ENCODE measurements at places on chromosomes 2 and 18. TPM values are rescaled to one million over a fixed set of nuclear protein-coding genes. Genes with fewer than 3 reads are reported as not detected.
A peak's percentile ranks its signal among the peaks of the same experiment; 100 is the strongest.

Gene NLRC4
- total RNA-seq = 0.27 TPM

Gene G6PC2
- total RNA-seq = not detected

Gene TMEM37
- total RNA-seq = 0.17 TPM

Gene ATOH8
- 1.2 TPM for total RNA-seq

Gene MRO
- not detected for total RNA-seq

Gene STAT1
- total RNA-seq = 36.9 TPM

GRCh38 chr18:7307030-7307429 is 76.1 kb downstream of the LRRC30 start:
- DNase-seq = no peak

DNA sequence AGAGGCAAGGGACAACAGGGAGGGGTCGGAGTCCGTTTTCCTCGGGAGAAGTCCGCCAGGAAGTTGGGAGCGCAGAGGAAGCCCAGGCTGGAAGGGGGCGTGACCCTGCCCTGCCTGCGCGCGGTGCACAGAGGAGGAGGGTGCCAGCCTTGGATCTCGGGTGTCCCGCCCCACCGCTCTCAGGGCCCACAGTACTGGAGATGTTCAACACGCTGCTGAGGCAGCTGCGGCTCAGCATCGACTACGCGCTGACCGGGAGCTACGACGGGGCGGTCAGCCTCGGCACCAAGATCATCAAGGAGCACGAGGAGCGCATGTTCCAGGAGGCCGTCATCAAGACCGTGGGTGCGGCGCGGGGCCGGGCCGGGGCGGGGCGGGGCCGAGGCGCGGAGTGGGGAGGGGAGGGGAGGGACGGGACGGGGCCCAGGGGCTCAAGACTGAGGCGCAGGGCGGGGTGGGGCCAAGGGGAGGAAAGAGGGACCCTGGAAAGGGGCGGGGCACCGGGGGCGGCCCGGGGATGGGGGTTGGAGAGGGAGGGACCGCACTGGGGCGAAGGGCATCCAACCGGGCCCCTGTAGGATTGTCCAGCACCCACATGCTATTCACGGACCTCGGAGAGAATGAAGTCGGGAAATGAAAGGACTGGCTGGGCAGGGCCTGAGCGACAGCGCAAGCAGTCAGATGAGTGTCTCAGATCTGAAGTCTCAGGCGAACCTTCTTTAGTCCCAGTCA is 36.6 kb downstream of the POMC start:
- no peak for DNase-seq

- DNase-seq = peak; percentile 21
Measured at GRCh38 chr2:33038230-33038629, 91.5 kb downstream of the LTBP1 start.

DNA sequence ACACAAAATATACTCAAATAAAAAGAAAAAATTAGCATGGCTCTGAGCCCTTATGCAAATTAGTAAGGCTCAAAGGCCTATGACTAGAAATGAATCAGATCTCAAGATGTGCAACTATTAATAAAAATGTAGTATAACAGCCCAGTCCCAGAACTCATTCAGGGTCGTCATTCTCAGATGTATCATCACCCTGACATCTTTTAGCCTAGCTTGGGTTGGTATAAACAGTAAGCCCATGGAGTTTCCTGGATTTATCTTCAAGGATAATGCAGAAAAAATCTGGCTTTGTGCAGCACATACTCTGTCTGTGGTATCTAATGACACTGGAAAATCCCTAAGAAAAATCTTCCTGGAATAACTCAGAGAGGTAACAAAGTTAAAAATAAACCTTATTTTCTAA is 239.3 kb downstream of the ZNF385B start:
- no peak for DNase-seq

DNA sequence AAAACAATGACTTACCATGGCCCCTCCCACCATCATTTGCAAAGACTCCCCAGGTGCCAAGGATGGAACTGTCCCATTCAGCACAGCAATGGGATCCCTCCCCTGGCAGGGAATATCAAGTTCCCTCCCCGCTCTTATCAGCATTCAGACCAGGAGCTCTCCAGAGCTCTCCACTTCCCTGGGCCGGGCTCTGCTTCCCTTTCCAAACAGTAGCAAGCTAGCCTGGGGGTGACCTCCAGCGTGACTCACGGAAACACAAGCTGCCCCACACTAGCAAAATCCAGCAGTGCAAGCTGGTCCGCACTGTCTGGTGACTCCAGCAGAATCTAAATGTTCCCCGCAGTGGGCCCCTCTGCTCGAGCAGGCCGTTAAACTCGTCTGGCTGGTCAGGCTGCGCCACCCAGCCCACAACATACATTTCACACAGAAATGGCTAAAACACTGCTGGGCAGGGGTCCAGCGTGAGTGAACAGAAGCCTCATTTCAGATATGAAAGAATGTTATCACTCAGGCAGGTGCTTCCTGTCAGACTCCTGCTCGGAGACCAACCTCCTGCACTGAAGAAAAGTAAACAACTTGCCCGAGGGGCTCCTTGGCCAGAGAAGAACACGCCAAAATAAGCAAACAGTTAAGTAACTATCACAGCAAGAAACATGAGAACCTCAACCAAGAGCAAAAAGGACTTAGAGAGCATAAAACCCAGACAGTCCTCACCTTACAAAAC is 33.9 kb downstream of the STAT1 start:
- DNase-seq = no peak

- DNase-seq = no peak
Measured at GRCh38 chr2:96119389-96119751, 3.0 kb upstream of the ADRA2B start.

- no peak for DNase-seq
Measured at GRCh38 chr2:38959466-38959865, 69.8 kb downstream of the ARHGEF33 start.

GRCh38 chr2:240505910-240506309 is 51.9 kb downstream of the ANKMY1 start:
- DNase-seq = no peak

DNA sequence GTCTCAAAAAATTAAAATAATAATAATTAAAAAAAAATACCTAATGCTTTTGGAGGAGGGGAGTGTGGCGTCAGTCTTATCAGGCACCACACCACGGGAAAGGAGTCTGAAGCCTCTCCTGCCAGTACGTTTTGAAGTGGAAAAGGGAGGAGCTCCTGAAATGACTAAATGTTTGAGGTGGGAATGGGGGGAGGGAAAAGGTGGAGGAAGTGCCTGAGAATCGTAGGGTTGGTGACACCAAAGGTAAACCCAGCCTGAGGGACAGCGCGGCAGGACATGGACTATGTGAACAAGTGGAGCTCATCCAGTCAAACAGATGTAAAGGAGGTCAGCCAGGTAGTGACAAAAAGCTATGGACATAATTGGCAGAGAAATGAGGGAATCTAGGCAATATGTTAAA is 42.2 kb upstream of the EPHA4 start:
- no peak for DNase-seq

DNA sequence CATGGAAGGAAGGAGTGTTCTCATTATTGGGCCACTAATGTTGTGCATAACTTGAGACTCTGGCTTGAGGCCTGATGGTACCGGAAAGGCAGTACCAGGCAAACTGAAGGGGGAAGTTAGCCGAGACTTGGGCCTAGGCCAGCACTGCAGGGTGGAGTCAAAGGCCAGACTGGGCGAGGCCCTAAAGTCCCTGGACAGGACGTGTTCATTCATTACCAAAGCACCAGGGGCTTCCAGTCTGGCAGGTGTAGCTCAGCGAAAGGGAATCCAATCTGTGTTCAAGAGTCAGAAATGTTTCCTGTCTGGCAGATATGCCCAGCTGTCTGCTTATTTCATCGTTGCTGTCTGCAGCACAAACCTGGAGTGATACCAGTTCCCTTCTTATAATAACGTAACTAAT is 4.7 kb upstream of the ITSN2 start:
- peak; percentile 55 for DNase-seq

GRCh38 chr2:137929519-137929916 is 34.8 kb upstream of the HNMT start:
- no peak for DNase-seq

- peak; percentile 54 for DNase-seq
Measured at GRCh38 chr2:216690853-216691741, 4.3 kb downstream of the IGFBP5 start.

DNA sequence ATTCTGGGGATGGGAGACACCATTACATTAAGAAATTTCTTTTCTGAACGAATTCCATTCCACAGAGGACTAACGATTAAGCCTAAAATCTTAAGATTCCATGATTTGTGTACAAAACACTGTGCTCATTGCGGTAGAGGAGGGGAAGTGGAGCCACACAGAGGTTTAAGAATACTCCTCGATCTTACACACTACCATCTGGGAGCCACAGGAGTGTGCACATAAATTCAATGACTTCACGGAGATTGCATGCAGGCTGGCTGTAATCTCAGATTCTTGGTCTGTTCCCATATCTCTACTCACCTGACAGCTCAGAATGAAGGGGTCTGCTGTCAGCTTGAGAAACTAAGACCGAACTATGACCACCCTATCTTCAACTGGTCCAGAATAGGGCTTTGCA is 762 bp downstream of the VPS4B start:
- no peak for DNase-seq

DNA sequence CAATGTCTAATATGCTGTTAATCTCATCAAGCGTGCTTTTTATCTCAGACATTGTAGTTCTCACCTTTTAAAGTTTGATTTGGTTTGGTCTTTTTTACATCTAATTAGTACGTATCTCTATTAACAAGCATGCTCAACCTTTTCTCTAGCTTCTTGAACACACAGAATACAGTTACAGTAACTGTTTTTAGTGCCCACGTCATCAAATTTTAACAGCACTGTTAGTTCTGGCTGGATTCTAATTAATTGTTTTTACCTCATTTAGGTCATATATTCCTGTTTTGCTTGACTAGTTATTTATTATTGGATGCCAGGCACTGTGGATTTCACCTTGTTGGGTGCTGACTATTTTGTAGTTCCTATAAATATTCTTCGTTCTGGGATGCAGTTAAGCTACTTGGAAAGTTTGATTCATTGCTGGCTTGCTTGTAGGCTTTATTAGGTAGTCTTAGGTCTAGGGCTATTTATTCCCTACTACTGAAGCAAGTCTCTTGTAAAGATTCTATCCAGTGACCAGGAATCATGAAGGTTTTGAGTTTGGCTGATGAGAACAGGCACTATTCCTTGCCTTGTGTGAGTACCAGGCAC is 263.0 kb downstream of the ETAA1 start:
- DNase-seq = no peak

DNA sequence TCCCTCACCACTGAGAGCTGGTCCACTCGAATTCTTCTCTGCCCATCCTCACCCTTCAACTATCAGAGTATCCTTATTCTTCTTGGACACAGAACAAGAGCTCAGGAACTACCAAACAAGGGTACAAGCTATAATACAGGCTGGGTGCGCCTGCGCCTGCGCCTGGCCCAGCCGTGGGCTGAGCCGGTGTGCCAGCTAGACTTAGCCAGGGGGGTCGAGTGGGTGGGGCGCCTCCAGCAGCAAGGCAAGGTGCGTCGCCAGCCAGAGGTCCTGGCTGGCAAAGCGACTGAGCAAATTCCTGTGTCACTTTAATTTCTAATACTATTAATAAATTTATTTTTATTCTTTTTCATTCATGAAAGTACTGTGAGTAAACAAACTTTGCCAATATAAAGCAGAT is 1072.6 kb upstream of the PIK3C3 start:
- DNase-seq = no peak

DNA sequence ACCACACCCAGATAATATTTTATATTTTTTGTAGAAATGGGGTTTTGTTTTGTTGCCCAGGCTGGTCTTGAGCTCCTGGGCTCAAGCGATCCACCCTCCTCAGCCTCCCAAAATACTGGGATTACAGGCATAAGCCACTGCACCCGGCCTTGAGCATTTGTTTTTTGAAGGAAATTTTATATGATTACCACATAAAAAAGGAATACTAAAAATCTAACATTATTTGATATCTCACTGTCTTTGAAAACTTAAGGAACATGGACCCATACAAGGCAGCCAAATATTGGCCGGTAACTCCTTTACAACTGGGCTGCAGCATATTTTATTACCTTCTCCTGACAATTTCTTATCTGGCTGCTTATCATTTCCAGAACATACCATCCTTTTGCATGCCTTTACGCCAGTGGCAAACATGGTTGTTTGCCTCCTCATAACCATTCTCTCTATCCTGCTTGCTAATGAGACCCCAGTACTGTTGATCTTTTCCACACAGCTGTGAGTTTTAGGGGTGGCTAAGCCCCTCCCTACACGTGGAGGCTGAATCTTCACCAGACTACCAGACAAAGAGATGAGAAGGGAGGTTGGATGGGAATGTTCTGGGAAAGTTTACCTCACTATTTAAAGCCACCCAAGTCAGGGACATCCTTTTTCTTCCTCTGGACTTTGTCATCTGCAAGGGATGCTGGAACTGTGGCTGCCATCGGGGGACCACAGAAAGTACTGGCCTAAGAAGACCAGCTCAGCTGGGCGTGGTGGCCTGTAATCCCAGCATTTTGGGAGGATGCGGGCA is 157.5 kb downstream of the TGIF1 start:
- DNase-seq = no peak

- no peak for DNase-seq
Measured at GRCh38 chr2:176170602-176171305, 13.6 kb downstream of the HOXD3 start.

DNA sequence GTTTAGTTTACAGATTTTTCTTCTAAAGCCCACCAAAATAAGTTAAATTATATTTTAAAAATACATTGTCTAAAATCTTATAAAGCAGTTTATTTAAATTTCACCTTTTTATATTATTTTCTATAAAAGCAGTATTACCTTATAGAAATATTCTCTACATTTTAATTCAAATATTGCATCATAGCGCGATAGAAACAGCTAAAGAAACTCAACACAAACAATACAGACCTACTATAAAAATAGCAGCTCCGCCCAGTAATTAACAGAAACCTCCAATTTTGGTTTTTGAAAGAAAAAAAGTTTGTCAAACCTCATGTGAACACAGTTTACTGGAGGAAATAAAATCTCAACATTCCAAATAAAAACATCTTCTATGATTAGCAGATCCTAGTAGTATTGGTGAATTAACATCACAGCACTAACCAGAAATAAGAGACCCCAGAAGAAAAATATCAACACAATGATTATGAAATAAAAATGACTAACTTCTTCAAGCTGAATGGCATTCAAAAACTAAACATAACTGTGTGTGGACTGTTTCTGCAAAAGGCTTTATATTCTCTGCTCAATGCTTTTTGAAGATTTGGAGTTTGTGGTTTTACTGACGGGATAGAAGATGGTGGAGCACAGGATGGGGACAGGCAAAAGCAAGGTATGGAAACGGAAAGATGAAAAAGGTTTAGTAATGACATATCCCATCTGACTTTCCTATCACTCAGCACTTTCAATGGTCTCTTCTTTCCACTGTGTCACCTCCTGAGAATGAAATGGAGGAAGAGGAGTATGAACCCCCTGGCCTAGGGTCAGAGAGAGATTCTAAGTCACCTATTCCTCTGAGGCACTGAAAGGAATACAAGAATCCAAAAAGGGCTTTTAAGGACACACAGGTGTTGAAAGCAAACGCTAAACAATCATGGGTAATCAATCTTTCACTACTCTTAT is 17.5 kb downstream of the MAP4K3 start:
- DNase-seq = peak; percentile 21

- no peak for DNase-seq
Measured at GRCh38 chr2:25497918-25498407, 156.2 kb upstream of the DNMT3A start.

- no peak for DNase-seq
Measured at GRCh38 chr18:9852266-9853081, 33.3 kb upstream of the TXNDC2 start.

GRCh38 chr2:129864719-129865118 is 114.7 kb upstream of the RAB6C start:
- DNase-seq = no peak

GRCh38 chr2:457792-458424 is 170.0 kb upstream of the ALKAL2 start:
- DNase-seq = no peak

- DNase-seq = no peak
Measured at GRCh38 chr2:57973621-57974186, 72.9 kb upstream of the VRK2 start.

Measured in MCF 10A (cell line).